HCEC 1CT (cell line): ENCODE measurements at places on chromosomes 3 and 15.

DNA sequence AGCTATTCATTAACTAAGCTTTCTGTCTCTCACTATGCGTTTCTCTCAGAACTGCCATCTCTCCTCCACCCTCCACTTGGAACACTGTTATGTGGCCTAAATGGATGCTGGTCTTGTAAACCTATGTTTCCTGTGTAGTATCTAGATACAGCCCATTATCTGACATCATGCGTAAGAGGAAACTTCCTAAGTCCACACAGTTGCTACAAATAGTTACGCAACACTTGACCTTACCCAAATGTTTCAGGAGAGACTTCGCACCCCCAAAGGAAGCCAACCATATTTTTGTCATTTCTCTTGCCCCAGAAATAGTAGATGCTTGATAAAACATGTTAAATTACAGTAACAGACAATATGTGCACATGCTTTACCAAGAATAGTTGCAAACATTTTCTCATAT is 87.2 kb upstream of the TPRG1 start:
- DNase-seq, result no peak

DNA sequence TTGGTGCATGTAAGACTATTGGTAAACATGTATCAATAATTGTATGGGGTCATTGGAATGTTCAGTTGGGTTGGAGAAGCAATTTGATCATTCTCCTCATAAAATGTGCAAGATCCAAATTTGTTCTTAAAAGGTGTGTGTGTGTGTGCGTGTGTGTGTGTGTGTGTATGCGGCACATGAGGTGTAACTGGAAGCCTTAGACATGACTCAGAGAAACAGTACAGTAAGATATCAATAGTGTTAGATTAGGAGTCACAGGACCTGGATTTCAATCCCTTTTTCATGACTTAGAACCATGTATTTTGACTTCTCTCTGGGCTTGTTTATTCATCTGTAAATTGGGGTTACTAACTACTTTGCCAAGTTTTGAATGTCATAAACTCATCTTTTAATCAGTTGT is 38.3 kb downstream of the RSRC1 start:
- DNase-seq, result no peak

- no peak for DNase-seq
Measured at GRCh38 chr15:80641384-80641783, 53.7 kb upstream of the ABHD17C start.

- DNase-seq, result peak; percentile 91
Measured at GRCh38 chr3:59425371-59425770, 375.5 kb upstream of the CFAP20DC start.

GRCh38 chr3:74542441-74542840 is 72.0 kb downstream of the CNTN3 start:
- no peak for DNase-seq

- DNase-seq, result no peak
Measured at GRCh38 chr3:111924283-111924682, 54.5 kb upstream of the ABHD10 start.

GRCh38 chr15:101689901-101690300 is 34.4 kb downstream of the TARS3 start:
- peak; percentile 52 for DNase-seq
